ENCODE measurements at places on chromosomes 5 and 9. TPM values are rescaled to one million over a fixed set of nuclear protein-coding genes. Genes with fewer than 3 reads are reported as not detected.

The RASGRF2 gene
- 0.42 TPM for polyA plus RNA-seq

The PCDHB8 gene
- 0.81 TPM for polyA plus RNA-seq

The NSG2 gene
- 1,581 TPM for polyA plus RNA-seq

The TEX48 gene
- not detected for polyA plus RNA-seq

The SLC6A7 gene
- polyA plus RNA-seq: 4.6 TPM

The OR1L1 gene
- polyA plus RNA-seq: not detected

The PCDHA10 gene
- 6.7 TPM for polyA plus RNA-seq

The TXN gene
- 279 TPM for polyA plus RNA-seq

The RAD50 gene
- 6.7 TPM for polyA plus RNA-seq

The ANKDD1B gene
- not detected for polyA plus RNA-seq

The CBY3 gene
- not detected for polyA plus RNA-seq

The CATSPER3 gene
- polyA plus RNA-seq: 0.80 TPM

The FBXO38 gene
- polyA plus RNA-seq: 45.1 TPM

The UQCRQ gene
- 444 TPM for polyA plus RNA-seq

The ZNF454 gene
- 1.1 TPM for polyA plus RNA-seq

The TAL2 gene
- 0.88 TPM for polyA plus RNA-seq

The UNC5A gene
- 3.8 TPM for polyA plus RNA-seq

The SLC34A1 gene
- polyA plus RNA-seq: not detected

The TNFSF8 gene
- polyA plus RNA-seq: not detected

The AIF1L gene
- polyA plus RNA-seq: 3.4 TPM

The RORB gene
- 0.77 TPM for polyA plus RNA-seq

The CSNK1A1 gene
- 207 TPM for polyA plus RNA-seq

The C5orf58 gene
- polyA plus RNA-seq: not detected

The TMEM171 gene
- polyA plus RNA-seq: not detected

The CD274 gene
- polyA plus RNA-seq: 0.16 TPM

The SURF2 gene
- polyA plus RNA-seq: 36.4 TPM

The TAF7 gene
- polyA plus RNA-seq: 173 TPM

The TRIM36 gene
- polyA plus RNA-seq: 122 TPM

The CRHBP gene
- not detected for polyA plus RNA-seq

The SMIM15 gene
- 22.8 TPM for polyA plus RNA-seq

The IRGM gene
- polyA plus RNA-seq: not detected

The TMEM250 gene
- 20.6 TPM for polyA plus RNA-seq

The CDHR2 gene
- polyA plus RNA-seq: 1.0 TPM

The PDGFRB gene
- not detected for polyA plus RNA-seq

The PCDHGA6 gene
- 0.09 TPM for polyA plus RNA-seq

The NIPSNAP3A gene
- polyA plus RNA-seq: 52.3 TPM

The OLFM1 gene
- polyA plus RNA-seq: 134 TPM

The TICAM2 gene
- not detected for polyA plus RNA-seq

The PTGDS gene
- 2.0 TPM for polyA plus RNA-seq

The DND1 gene
- 4.4 TPM for polyA plus RNA-seq

The FOXD4L6 gene
- 2.3 TPM for polyA plus RNA-seq

Measured in neural cell (in vitro differentiated cells).